NCI-H2227 treated with DMSO at 0.1 percent for 48 hours (cell line): ENCODE measurements at places on chromosomes 7 and 10.

DNA sequence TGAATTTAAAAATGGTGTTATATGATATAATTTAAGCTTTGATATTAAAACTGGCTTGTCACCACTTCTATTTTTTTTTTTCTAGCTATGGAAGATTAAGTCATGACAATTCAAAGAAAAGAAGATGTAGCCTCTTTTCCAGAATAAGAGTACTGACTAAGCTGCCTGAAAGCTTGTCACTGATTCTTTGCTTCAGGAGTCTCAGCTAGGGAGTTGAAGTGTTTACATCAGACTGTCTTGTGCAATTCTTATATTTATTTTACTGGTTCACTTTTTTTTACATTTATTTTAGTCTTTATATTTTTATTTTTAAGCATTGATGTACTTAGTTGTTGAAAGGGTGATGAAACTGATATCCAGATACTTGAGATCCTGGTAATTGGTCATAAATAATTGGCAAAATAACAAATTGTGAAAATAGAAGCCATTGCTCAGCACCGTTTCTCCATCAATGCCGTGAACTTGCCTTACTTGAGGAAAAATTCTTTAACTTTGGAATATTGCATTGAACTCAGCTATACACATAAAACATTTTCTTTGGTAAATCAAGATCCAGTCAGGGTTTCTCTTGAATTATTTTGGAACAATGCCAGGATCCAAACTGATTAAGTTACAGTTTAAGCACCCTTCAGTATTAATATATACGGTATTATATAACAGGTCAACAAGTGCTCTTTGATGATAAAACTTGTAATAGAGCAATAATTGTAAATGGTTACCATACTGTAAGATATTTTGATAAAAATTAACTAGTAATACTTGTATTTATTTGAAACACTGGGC, 156.4 kb downstream of the PHTF2 start:
- no peak for DNase-seq

DNA sequence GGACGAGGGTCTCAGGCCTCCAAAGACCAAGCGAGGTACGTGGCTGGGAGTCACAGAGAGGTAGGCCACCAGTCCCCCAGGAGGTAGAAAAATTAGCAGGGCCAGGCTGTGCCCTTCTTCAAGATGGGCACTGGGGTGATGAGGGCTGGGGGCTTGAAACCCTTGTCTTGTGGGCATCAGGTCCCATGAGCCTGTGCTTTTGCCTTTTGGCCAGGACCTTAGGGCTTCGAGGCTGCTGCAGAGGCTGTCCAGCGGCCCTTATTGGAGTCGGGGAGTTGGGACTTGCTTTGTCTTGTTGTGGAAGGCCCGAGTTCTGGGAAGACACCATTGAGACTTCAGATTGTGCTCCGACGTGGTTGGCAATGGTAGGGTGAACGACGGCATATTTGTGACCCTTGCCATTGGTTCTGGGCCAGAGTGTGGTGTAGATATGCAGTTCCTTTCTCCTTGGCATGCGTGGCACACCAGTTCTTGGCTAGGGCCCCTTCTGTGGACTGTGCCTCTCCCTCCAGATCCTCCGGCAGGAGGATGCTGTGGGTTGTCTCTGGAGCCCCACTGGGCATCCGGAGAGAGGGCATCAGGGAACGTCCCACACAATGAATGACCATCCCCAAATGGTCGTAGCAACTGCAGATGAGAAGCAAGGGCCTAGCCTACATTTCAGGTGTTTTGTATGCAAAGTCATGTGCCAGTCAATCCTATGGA, 931 bp downstream of the SH2D4B start:
- no peak for DNase-seq

GRCh38 chr10:25130906-25131305, 43.9 kb upstream of the GPR158 start:
- DNase-seq = no peak

GRCh38 chr10:120221873-120222485, 235.0 kb upstream of the PLPP4 start:
- DNase-seq = no peak

DNA sequence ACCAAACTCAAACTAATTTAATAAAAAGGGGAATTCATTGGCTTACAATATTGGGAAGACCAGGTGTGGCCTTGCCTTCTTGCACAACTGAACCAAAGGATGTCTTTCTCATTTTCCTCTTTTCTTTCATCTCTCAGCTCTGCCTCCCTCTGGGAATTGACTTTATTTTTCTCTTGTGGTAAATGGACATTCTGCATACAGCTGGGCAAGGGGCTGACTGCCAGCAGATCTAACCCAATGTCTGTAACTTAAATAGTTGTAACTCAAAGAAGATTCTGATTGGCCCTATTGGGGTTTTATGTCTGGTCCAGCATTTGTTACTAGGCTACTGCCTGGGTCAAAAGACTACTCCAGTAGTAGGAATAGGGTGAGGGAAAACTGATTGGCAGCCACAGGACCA, 15.3 kb downstream of the PTTG1IP2 start:
- DNase-seq = no peak

GRCh38 chr10:86064219-86064618, 302.4 kb downstream of the GRID1 start:
- DNase-seq = no peak

DNA sequence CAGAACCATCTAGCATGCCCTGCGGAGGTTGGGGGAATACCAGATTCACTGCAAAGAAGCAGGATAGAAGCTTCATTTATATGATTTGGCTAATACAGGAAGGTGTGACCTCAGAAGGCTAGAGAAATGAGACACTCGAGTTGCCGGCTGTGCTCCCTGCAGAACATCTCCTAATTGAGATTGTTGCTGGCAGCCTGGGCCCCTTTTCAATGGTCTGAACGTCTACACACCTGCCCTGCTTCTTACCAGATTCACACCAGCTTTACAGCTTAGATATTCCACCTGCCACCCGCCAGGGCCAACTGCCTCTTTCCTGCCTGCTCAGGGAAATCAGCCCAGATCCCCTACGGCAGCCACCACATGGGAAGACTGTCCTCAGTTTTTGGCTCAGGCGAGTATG, 475.3 kb upstream of the AUTS2 start:
- no peak for DNase-seq

- DNase-seq = no peak
These were observed 44.5 kb upstream of the CAV2 start for GRCh38 chr7:116455009-116455408.

DNA sequence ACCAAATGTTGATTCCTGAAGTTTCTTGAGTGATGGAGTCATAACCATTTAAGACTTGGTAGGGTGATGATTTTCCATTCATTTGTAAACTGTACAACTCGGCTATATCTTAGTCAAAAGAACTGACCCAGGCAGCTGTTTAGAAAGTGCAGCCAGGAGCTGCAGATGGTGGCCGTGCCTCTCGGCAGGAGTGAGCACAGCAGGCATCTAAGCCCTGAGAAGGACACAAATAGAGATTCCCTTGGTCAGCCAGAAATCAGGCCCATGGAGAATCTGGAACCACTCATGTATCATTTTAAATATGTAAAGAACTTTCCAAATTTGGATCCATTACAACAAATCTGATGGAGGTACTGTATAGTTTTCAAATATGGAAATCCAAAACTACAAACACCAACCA, 177.0 kb upstream of the AKR1E2 start:
- no peak for DNase-seq

DNA sequence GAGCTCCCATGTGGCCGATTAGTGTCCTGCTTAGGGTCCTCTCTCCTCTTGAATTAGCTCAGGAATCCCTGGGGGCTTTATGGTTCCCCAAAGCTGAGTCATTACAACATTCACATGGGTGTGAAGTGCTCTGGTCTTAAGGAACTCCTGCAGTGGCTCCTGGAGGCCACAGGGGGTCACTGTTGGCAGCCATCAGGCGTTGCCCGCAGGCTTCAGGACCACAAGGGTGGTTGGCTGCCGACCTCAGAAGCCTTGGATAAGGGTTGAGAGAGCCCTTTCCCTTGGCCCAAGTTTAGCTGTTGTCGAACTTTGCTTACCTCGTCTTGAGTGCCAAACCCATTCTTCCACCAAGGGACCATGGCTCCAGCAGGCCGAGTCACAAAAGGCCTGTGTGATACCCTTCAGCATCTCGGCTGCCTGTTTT, 61.7 kb downstream of the SH2D4B start:
- DNase-seq = no peak

DNA sequence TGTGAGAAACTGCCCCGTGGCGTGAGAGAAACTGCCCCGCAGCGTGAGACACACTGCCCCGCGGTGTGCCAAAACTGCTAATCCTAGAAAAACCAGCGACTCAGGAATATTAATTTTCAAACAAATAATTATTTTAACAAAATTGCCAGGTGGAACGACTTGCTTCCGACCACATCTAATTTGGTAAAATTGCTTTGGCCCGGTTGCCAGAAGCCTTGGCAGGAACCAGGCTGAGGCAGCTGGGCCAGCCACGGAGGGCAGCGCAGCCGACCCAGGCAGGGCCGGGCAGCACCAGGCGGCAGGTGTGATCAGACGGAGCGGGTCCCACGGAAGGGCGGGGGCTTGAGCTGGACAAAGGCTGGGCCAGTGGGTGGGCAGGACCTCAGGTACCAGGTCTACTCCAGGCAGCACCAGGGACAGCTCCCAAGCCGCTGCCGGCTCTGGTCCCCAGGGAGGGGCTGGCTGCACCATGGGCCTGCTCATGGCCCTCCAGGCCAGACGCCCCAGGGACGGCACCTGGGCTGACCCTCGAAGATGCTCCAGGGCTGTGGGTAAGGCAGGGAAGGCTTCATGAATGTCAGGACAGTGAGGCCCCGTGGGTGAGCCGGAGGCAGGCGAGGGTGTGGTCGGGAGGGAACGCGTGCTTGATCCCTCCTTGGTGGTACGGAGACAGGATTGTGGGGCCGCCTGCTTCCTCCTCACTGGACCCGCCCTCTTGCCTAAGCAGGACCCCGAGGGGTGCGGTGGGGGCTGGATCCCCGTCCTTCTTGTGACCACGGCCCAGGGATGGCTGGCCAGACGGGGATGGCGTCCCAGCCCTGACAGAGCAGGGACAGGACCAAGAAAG, 7.7 kb upstream of the ADGRA1 start:
- DNase-seq = no peak
